Stimulated activated CD8-positive, alpha-beta memory T cell treated with anti-CD3 and anti-CD28 coated beads, Interleukin-15, amount 100 ng/mL, for 48 hours (primary cell): ENCODE measurements at places on chromosomes 6 and 20.

DNA sequence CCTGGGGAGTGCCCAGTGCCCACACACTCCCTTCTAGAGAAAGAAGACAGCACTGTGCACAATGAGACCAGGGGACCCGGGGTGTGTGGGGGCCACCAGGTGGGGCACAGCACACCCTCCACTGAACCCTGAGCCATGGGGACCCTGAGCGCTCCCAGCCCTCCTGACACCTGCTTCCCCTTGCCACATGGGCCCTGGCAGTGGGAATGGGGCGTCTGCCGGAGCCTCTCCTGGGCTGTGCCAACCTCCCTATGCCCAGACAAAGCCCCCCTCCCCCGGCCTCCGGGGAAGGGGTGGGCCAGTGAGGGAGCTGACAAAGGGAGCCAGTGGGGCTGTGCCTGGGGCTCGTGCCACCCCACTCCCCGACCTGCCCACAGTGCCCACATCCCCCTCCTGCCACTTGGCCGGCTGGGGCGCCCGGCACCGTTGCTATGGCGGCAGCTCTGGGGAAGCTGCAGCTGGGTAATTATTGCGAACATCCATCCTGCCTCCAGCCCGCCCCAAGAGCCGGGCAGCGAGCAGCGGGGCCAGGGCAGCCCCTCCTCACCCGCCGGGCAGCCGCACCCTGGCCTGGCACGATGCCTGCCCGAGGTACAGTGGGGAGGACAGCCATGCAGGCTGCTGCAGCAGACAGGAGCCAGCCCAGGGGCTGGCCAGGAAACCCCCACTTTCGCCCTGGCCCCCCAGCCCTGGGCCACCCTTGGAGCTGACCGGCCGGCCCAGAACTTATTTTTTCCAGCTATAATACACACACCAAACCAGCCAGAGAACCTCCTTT is 41.9 kb upstream of the NOL4L start:
- DNase-seq: no peak

DNA sequence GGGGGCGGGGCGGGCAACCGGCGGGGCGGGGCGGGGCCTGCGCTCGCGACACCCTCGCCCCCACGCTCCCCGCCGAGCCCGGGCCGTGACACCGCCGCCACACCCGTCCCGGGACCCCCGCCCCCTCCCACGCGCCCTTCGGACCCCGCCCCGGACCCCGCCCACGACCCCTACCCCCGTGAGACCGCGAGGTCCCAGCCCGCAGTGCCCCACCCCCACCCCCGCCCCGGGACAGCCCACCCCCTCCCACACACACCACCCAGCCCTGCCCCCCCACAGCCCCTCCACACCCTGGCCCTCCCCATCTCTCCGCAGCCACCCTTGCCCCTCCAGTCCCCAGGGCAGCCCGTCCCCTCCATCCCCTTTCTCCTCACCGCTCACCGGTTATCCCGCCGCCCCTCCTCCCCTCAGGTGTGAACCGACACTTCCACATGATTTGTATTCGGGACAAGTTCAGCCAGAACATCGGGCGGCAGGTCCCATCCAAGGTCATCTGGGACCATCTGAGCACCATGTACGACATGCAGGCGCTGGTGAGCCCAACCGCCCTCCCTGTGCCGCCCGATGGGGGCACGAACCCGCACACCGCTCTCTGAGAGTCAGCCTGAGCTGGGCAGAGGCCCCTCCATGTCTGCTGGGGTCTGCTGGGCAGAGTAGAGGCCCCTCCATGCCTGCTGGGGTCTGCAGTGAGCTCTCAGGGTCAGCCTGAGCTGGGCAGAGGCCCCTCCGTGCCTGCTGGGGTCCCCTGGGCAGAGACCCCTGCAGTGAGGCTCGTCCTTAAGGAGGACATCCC is 622 bp downstream of the MRGBP start:
- no peak for DNase-seq

DNA sequence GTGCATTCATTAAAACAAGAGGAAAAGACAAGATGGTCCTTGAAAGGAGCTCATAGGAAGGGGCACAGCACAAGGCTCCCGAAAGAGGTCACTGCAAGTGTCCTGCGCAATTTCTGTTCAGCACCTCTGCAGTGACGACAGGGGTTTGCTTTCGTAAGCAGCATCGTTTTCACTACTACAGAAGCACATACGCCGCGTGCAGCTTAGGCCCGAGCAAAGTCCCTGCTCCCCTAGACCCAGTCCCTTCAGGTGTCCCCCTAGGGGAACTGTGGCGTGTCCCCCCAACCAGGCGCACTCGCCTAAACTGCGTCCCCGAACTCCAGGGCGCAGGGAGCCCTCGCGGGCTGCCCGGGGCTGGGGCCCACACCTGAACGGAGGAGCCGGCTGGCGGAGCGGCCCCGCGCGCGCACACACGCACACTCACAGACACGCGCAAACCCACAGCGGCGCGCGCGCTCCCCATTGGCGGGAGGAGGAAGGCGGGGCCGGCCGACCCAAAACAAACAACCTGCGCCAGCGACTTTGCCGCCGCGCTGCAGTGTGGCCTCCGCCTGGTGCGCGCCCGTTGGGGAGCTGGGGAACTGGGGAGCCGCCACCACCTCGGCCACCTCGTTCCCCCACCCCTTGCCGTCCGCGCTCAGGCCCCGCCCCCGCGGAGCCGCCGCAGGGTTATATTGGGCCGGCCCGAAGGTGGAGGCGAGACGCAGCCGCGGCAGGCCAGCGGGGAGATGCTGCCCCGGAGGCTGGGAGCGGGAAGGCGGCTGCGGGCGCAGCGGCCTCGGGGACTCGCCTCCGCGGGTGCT is at the start of gene FOXQ1:
FOXQ1 (plus strand) TSS at position 699 of the 803 bp plus-strand sequence. CDS start 607 bp downstream, outside the sequence.
- DNase-seq: no peak

DNA sequence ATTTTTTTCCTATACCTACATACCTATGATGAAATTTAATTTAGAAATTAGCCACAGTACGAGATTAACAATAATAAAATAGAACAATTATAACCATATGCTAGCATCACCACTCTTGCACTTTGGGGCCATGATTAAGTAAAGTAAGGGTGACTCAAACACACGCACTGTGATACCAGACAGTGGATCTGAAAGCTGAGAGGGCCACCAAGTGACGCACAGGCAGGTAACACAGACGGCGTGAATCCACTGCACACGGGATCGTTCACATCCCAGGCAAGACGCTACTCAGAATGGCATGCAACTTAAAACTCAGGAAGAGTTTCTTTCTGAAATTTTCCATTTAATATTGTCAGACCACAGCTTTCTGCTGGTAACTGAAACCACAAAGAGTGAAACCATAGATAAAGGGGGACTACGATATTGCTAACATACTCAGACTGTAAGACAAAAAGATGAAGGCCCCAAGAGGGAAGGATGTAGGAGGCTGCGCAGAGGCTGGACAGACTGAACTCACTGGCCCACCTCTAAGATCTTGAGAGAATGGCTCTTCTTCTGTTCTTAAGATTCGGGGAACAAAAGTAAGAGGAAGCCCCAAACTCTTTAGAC is 17.9 kb downstream of the RRBP1 start:
- no peak for DNase-seq

DNA sequence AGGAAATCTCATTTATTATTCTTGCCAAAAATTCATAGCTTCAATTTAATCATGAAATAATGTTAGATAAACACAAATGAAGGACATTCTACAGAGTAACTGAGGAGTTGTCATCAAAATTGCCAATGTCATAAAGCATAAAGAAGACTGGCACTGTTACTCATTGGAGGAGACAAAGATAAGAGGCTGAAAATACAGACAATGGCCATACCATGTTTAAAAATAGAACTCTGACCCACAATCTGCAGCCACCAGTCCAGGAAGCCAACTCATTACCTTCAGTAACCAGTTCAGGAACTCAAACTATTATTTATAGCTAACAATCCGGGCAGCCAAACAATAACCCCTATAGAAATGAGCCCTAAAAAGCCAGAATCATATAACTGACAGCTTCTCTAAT is 795.6 kb downstream of the TENT5A start:
- no peak for DNase-seq

GRCh38 chr6:34894693-34895092 is 5.6 kb downstream of the ANKS1A start:
- DNase-seq: no peak

DNA sequence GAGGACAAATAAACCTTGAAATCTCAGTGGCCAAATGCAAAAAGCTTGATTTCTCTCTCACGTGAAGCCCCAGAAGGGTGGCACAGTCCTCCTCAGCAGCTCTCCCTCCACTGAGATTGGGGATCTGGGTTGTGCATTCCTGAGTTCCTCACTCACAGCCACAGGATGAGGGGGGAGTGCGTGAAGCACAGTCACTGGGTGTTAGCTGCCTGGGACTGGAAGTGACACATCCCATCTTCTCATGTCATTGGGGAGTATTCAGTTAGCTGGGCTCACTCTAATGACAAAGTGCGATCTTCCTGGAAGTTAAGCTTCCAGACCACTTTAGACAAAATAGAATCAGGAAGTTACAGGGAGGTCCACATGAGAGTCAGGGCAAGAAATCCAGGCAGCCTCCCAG is 192.2 kb upstream of the LRFN2 start:
- no peak for DNase-seq

- no peak for DNase-seq
These were observed 424.4 kb upstream of the MARCKS start for GRCh38 chr6:113432521-113433334.

GRCh38 chr20:63884506-63885263 is 10.2 kb upstream of the DNAJC5 start:
- no peak for DNase-seq

DNA sequence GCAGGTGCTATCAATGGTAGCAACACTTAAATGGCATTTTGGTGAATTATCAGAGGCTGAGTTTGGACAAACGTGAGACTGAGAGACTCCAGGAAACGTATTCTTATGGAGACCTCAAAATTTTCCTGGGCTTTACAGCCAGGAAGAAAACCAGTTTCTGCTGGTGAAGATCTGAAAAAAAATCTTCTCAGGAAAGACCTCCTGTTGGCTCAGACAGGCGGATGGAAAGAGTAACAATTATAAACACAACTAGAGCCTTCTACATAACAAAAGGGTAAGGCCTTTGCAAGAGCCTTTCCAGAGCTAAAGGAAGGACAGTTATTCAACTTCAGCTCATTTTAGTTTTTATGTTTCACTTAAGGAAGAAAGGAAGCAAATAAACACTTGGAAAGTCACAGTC is 274.4 kb downstream of the THBS2 start:
- no peak for DNase-seq

DNA sequence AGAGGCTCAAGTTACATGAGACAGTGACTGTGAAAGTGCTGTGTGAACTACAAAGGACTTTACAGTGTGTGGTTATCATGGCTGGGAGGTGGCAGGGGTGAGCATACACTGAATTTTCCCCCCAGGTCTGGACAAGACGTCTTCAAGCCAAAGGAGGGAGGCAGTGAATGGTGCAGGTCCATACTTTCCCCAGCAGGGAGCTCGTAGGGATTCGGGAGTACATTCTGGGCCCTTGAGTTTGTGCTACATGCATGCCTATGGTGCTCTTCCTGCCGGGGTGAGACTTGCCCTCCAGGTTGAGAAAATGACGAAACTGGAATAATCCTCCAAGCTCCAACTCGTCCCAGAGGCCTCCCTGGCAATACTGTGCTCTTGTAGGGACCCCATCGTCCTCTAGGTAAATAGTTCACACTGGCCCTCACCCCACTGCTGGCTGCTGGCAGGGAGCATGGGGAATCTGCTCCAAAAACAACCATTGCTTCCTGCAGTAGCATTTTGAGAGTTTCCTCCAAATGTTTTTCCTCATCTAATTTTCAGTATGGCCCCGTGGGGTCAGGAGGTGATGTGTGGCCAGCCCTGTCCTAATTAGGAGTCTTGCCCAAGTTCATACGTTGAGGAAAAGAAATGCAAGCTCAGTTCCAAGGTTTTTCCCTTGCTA is 57.6 kb downstream of the ZNF831 start:
- no peak for DNase-seq

GRCh38 chr20:34024723-34025351 is 31.1 kb downstream of the RALY start:
- DNase-seq: no peak

GRCh38 chr6:73631849-73632248 is 21.9 kb downstream of the SLC17A5 start:
- no peak for DNase-seq

DNA sequence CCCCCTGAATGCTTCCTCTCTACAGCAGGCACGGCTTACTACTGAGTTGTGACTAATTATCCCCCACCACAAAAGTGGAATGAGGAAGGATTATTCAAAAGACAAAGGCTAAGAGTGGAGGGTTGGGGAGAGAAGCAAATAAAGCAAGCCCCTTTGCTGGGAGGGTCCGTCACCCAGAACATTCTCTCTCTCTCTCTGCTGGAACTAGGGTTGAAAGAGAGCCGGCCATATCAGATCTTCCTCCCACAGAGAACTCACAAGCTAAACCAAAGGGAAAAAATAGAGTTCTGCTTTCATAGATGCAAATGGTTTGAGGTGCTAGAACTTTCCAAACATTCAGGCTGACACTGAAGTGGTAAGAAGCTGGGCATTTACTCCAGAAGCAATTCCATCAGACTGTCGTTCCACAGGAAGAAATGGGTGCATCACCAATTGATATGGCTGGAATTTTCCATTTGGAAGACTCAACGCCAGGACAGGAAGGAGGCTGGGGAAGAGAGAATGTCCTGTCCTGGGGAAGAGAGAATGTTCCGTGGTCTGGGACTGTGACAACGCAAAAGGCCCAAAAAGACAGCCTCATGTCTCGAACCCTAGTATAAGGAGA is 7.9 kb downstream of the ZMYND8 start:
- DNase-seq: no peak

DNA sequence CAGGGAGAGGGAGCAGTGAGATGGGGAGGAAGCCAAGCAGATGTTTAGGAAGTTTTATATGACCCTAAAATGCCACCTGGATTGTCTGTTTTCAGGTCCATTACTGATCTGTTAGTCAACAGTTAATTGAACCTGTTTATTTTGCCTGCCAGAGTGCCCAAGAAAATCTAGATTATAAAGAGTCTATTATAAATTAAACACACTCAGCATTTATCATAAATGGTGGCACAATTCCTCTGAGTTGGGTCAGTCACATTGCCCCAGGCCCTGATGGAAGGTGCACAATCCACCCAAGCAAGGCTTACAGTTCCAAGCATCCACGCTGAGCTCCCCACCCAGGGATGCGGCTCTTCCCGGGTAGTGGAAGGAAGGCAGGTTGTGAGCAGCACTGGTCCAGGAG is 21.4 kb upstream of the ULBP3 start:
- DNase-seq: no peak

- no peak for DNase-seq
These were observed 14.0 kb downstream of the PGBD1 start for GRCh38 chr6:28295326-28295725.

- DNase-seq: no peak
These were observed 40.9 kb downstream of the GHRH start for GRCh38 chr20:37220731-37221130.

DNA sequence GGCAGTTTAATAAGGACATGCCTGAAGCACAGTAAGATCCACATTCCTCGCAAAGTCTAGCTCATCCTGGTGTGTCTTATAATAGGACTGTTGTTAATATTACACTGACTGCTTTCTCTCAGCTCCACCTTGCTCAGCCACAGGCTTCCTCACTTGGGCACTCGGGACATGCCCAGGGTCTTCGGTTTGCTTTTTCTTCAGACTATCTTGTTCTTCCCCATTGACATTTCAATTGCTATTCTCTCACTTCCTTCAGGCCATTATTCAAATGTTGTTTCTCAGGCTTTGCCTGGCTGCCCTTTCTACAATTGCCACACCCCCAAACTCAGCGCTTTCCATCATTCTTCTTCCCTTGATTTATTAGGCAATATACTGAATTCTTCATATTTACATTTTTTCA is 274.8 kb upstream of the RGS17 start:
- DNase-seq: no peak
